ENCODE measurements at places on chromosomes 16 and 17.

- no peak for DNase-seq
Observed at GRCh38 chr16:30775131-30775391, 11.9 kb downstream of the ZNF629 start.

GRCh38 chr17:17893801-17894644 is 57.2 kb upstream of the SREBF1 start:
- DNase-seq: no peak

DNA sequence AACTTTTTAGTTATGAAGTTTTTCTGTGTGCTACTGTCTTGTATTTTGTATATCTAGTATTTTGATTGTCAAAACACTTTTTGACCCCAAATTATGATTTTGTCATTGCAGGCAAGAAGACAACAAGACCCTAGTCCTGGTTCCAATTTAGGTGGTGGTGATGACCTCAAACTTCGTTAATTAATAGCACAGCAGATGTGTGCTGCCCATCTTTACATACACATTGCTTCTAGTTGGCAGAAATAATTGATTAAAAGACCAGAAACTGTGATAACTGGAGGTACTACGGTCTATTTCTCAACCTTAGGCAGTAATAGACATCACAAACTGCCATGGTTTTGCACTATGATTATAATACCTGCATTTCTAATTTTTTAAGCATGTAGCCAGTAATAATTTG is 11.1 kb upstream of the PHAF1 start:
- DNase-seq: no peak

GRCh38 chr16:64996641-64997040 is 125.2 kb downstream of the CDH11 start:
- no peak for DNase-seq

DNA sequence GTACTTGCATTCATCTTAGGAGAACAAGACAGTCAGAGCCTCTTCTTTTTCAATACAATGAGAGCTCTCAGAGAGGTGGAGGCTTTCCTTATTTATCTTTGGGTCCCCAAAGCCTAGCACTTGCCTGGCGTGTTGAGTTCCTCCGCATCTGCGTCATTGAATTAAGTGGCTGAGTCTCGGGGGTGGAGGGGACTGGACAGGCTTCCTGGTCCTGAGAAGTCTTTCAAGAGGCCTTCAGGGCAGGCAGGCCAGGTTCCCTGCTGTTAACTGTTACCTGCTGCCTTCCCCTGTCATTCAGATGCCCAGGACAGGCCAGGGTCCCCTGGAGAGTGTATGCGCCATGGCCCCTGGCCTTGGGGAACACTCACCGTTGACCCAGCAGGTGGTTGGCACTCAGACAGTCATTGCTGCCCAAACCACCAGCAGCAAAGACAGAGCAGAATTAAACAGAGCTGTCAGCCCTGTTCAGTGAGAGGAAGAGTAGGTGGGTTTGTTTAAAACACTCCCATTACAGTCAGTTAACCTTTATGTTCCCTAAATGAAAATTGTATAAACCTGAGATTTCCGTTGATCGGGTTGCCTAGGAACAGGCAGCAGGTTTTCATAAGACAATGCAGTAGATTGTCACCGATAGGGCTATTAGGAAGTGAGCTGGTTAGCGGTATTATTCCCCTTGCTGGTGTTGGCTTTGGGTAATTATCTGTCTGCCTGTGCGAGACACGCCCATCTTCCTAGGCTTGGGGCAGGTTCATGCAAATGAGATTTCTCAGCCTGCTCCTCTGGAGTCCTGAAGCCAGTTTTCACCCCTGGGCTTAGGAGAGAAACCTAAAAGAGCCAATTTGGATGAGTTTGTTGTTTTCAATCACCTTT is 132.7 kb downstream of the CCDC182 start:
- no peak for DNase-seq

DNA sequence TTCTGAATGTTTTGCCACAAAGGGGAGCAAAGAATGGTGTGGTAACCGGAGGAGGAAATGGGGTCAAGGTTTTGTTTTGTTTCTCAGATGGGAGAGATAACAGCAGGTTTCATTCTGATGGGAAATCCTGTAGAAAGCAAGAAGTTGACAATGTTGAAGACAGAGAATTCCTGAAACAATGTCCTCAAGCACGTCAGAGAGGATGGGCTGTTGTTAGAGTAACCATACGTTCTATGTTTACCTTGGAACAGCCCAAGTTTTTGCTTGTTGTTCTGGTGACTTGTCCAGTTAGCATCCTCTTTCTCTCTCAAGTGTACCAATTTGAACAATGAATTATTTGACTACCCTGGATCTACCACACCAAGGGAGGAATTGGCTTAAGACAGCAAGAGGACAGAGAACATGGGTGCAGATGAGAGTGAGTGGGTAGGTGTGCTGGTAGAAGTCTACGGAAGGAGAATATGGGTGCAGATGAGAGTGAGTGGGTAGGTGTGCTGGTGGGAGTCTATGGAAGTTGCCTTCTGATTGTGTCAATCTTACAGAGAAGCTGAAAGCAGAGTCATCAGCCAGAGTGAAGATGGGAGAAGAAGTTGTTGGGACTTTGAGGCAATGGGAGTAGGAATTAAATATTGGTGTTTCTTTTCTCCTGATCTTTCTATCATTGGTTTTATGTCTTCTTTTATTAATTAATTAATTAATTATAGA is 14.8 kb upstream of the NSRP1 start:
- DNase-seq: no peak

Measured in stimulated activated CD8-positive, alpha-beta memory T cell treated with anti-CD3 and anti-CD28 coated beads, Interleukin-7, amount 100 ng/mL, for 4 hours (primary cell).